ENCODE measurements at places on chromosomes 12 and 14. TPM values are rescaled to one million over a fixed set of nuclear protein-coding genes. Genes with fewer than 3 reads are reported as not detected.

DNA sequence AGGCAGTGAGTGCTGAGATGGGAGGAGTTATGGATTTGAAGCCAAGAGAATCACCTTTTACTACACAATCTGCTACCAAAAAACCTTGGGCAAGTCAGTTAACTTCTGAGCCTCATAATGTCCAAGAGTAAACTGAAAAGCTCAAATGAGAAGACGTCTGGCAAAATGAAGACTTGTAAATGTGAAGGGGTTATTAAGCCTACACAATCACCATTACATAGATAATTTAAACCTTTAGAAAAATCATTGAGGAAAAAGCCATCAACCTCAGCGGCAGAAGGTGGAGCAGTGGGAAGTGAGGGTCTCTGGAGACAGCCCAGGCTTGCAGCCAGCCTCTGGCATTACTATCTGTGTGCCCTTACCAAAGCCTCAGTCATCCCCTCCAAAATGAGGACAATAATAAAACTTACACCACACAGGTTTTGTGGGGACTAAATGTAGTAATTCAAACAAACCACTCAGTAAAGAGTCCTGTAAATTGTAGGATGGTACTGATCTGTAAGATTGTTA lies 50.5 kb upstream of the CCDC175 start:
- H3K4me1 ChIP-seq: no peaks in the 10 kb centered on the region
- peaks cover 72% of the 10 kb centered on the region for H3K27me3 ChIP-seq
- H3K4me3 ChIP-seq: no peak overlapping the region
- DNase-seq: no peak

Gene THTPA
- total RNA-seq: 14.3 TPM

GRCh38 chr14:50941151-50941550 lies 3.1 kb downstream of the PYGL start:
- peaks cover 11% of the 10 kb centered on the region for H3K4me1 ChIP-seq
- DNase-seq: no peak
- H3K27me3 ChIP-seq: peaks cover 11% of the 10 kb centered on the region
- H3K27ac ChIP-seq: no peak overlapping the region
- no peak overlapping the region for H3K4me3 ChIP-seq
- H3K36me3 ChIP-seq: peaks cover 12% of the 10 kb centered on the region

DNA sequence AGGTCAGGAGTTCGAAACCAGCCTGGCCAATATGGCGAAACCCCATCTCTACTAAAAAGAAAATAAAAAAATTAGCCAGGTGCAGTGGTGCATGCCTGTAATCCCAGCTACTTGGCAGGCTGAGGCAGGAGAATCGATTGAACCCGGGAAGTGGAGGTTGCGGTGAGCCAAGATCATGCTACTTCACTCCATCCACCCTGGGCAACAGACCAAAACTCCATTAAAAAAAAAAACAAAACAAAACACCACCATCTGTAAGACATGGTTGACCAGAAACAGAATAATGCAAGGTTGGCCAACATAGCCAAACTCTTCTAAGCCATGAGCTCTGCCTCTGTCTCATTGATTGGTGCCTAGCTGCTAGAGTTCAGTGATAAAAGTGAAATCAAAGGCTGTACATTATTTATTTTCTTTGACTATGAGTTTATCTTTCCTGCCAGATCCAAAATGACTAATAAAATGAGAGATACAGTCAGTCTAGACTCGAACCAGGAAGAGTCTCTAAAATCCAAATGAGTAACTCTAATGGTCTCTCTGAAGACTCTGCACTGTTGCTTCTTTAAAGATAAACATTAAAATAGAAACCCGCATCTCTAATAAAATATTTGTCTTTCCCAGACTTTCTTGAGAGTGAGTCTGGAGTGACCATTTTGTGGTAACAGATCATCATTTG lies 404.7 kb downstream of the DAD1 start:
- H3K27me3 ChIP-seq: peaks cover 5% of the 10 kb centered on the region
- no peak overlapping the region for H3K27ac ChIP-seq
- no peaks in the 10 kb centered on the region for H3K4me1 ChIP-seq
- H3K4me3 ChIP-seq: no peak overlapping the region
- no peaks in the 10 kb centered on the region for H3K36me3 ChIP-seq

DNA sequence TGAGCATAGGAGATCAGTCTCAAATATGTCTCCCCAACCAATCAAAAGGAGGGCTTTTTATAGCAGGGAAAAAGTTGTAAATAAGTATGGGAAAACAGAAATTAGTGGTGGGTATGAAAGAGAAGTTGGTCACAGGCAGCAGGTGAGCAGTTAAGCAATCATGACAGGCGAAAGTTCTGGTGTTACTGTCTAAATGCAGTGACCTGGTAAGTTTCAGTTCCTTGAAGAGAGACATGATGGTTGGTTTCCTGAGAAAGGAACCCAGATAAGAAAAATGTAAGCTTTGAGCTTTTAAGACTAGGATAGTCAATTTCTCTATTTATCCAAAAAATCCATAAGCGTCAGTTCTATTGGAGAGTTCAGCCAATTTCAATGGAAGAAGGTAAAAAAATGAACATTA lies 466.2 kb upstream of the FLRT2 start:
- peaks cover 3% of the 10 kb centered on the region for H3K27me3 ChIP-seq
- H3K4me3 ChIP-seq: no peak overlapping the region
- no peaks in the 10 kb centered on the region for H3K36me3 ChIP-seq
- H3K4me1 ChIP-seq: no peaks in the 10 kb centered on the region
- H3K27ac ChIP-seq: no peak overlapping the region
- no peak for DNase-seq

- H3K4me3 ChIP-seq: no peak overlapping the region
- no peak for DNase-seq
- H3K27ac ChIP-seq: peak overlapping the region; percentile 30
- H3K4me1 ChIP-seq: peaks cover 11% of the 10 kb centered on the region
- H3K27me3 ChIP-seq: peaks cover 4% of the 10 kb centered on the region
These were observed 5.7 kb upstream of the C14orf93 start for GRCh38 chr14:23015618-23016017.

Gene CLBA1
- 16.2 TPM for total RNA-seq

GRCh38 chr12:130838284-130838950 lies 633 bp downstream of the STX2 start:
- peaks cover 6% of the 10 kb centered on the region for H3K27me3 ChIP-seq
- peaks cover 34% of the 10 kb centered on the region for H3K4me1 ChIP-seq
- H3K36me3 ChIP-seq: no peaks in the 10 kb centered on the region
- no peak for DNase-seq
- peak overlapping the region; percentile 87 for H3K4me3 ChIP-seq
- H3K27ac ChIP-seq: peak overlapping the region; percentile 81

Gene C12orf60
- 2.7 TPM for total RNA-seq

DNA sequence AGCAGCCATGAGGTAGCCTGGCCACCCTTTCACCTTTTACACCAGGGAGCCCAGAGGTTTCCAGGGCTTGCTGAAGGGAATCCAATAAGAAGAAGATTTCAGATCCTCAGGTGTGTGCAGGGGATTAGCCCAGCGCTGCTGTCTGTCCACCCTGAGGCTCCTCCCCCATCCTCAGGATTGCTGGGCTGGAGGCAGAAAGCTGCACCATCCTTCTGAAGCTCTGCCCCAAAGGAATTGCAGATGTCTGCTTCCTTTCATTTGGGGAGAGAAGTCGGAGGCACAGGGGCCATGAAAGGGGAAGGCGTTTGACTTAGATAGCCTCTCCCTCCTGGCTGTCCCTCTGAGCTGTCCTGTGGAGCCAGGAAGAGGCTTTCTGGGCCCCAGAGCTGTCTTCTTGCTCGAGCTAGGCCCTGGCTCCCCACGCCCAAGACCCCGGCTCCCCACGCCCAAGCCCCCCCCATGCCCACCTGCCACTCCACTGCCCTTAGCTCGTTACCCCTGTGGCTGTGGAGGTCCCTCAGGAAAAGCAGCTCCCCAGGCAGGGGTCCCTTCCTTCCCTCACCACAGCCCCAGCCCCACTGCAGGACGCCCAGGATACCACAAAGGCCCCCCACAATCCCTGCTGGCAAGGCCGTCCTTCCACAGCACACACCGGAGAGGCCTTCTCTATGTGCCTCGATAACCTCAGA lies 359.0 kb downstream of the CACNA1C start:
- peaks cover 14% of the 10 kb centered on the region for H3K27me3 ChIP-seq
- H3K27ac ChIP-seq: no peak overlapping the region
- no peak overlapping the region for H3K4me3 ChIP-seq
- H3K36me3 ChIP-seq: peaks cover 3% of the 10 kb centered on the region
- DNase-seq: no peak

DNA sequence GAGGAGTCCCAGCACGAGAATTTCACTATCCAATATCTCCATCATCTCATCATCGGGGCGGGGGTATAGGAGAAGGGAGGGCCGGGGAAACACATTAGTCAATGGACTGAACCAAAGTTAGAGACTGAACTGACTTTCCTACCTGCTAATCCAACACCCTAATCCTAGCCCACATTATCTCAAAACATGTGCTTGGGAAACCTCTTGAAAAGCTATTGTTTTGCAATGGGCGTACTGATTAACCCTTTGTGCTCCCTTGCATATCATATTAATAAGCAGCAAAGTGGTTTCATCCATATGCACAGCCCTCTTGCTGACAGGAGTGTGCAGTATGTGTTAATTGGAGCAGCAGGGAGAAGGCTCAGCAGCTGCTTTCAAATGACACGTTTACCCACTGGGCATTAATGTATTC lies 125.7 kb upstream of the GRIP1 start:
- H3K27ac ChIP-seq: no peak overlapping the region
- peaks cover 16% of the 10 kb centered on the region for H3K4me1 ChIP-seq
- DNase-seq: no peak
- peaks cover 4% of the 10 kb centered on the region for H3K27me3 ChIP-seq

Gene TEAD4
- 21.6 TPM for total RNA-seq

DNA sequence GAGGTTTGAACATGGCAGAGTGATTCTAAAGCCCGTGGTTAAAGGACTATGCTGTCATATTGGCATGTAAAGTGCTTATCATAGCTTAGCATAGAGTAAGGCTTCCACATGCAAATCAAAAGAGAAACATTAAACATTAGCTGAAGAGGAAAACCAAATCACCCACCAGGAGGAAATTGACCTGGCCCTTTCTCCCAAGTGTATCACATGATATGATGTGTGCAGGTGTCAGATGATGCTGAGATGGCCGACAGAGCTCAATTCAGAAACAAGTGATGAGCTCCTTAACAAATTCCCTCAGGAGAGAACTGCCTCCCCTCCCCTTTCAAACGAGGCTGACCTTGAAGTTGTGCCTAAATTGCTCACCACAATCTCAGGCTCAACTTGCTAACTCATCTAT lies 217.1 kb upstream of the BTG1 start:
- H3K27ac ChIP-seq: no peak overlapping the region
- no peaks in the 10 kb centered on the region for H3K27me3 ChIP-seq
- H3K4me3 ChIP-seq: no peak overlapping the region
- no peak for DNase-seq

GRCh38 chr12:54407183-54407905 lies 11.7 kb downstream of the ITGA5 start:
- DNase-seq: no peak
- no peak overlapping the region for H3K4me3 ChIP-seq
- H3K27ac ChIP-seq: no peak overlapping the region
- H3K36me3 ChIP-seq: peaks cover 5% of the 10 kb centered on the region
- peaks cover 7% of the 10 kb centered on the region for H3K27me3 ChIP-seq

- H3K4me1 ChIP-seq: peaks cover 36% of the 10 kb centered on the region
- no peak for DNase-seq
- no peak overlapping the region for H3K4me3 ChIP-seq
- peak overlapping the region; percentile 16 for H3K27ac ChIP-seq
These were observed 72.0 kb downstream of the NCOR2 start for GRCh38 chr12:124495194-124495983.

DNA sequence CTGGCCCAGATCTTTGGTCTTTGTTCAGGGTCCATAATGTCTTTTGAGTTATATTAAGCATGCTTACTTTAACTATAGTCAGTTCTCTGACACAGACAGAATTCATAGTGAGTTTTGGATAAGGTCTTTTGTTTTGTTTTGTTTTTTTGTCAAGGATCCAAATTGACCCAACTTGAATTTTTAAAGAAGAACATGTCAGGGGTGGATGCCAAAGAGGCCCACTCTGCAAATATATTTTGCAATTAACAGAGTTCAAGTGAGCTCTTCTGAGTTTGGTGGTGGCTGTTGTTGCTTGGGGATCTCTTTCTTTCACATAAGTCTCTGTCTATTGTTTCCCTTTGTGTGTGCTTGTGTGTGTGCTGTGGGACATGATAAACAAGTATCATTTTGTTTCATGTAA lies 34.4 kb upstream of the PMCH start:
- peaks cover 6% of the 10 kb centered on the region for H3K27me3 ChIP-seq
- H3K36me3 ChIP-seq: no peaks in the 10 kb centered on the region
- DNase-seq: no peak
- peaks cover 21% of the 10 kb centered on the region for H3K4me1 ChIP-seq

DNA sequence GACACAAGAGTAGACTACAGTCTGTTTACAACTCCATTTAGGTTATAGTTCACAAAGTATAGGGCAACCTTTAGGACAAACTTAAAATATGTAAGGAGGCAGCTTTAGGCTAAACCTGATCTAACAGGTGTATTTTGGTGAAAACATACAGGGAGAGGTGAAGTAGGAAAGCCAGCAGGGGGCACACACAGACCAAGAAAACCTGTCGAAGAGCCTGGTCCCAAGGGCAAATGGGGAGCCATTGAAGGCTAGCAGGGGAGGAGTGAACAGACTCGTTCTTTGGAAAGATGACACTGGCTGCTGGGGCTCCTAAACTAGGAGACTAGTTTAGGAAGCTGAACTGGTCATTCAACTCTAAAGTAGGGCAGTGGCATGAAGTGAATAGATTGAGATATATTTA lies 138.8 kb upstream of the WSCD2 start:
- H3K27me3 ChIP-seq: peaks cover 41% of the 10 kb centered on the region
- no peak overlapping the region for H3K27ac ChIP-seq
- no peak overlapping the region for H3K4me3 ChIP-seq
- no peak for DNase-seq
- peaks cover 14% of the 10 kb centered on the region for H3K4me1 ChIP-seq
- no peaks in the 10 kb centered on the region for H3K36me3 ChIP-seq

Gene RIPK3
- 7.5 TPM for total RNA-seq

Gene C1S
- total RNA-seq: 2.7 TPM

Gene ALX1
- total RNA-seq: 7.0 TPM

DNA sequence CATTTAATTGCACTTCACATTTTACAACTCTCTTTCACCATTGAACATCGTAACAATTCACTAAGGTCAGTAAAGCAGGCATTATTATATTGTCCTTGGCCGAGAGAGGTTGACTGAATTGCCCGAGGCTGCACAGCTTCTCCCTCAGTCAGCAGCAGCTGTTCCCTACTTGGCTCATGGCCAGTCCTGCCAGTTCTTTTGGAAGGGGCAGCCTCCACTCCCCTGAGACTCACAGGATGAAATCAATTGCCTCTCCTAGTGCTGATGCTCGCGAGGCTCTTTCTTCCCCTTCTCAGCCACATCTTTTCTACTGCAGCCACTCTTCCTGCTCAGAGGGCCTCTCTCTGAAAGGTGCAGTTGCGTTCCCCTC lies 79.9 kb upstream of the KCNA1 start:
- H3K27me3 ChIP-seq: peaks cover 61% of the 10 kb centered on the region
- DNase-seq: no peak
- H3K4me1 ChIP-seq: no peaks in the 10 kb centered on the region
- H3K4me3 ChIP-seq: no peak overlapping the region
- peaks cover 4% of the 10 kb centered on the region for H3K36me3 ChIP-seq
- no peak overlapping the region for H3K27ac ChIP-seq

Gene MGP
- total RNA-seq: 5.4 TPM

DNA sequence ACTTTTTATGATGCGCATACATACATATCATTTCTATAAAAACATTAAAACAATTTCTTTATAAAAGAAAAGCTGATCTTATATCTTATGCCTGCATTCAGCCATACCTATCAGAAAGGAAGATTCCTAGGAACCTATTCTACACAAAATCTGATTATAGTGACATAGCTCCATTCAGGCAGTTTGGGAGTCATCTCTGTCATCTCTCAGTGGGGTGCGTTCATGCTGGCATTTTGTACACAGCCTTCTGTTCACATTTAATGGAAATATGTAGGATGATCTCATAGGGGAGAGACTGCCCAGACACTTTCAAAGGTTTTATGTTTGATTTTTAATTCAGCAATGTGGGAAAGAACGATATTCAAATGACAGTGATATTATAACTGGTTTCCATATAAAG lies 52.9 kb downstream of the ATL1 start:
- no peak for DNase-seq
- no peaks in the 10 kb centered on the region for H3K4me1 ChIP-seq
- H3K36me3 ChIP-seq: peaks cover 4% of the 10 kb centered on the region

Data from type B pancreatic cell (in vitro differentiated cells).